ENCODE measurements at places on chromosomes 2 and 18.

DNA sequence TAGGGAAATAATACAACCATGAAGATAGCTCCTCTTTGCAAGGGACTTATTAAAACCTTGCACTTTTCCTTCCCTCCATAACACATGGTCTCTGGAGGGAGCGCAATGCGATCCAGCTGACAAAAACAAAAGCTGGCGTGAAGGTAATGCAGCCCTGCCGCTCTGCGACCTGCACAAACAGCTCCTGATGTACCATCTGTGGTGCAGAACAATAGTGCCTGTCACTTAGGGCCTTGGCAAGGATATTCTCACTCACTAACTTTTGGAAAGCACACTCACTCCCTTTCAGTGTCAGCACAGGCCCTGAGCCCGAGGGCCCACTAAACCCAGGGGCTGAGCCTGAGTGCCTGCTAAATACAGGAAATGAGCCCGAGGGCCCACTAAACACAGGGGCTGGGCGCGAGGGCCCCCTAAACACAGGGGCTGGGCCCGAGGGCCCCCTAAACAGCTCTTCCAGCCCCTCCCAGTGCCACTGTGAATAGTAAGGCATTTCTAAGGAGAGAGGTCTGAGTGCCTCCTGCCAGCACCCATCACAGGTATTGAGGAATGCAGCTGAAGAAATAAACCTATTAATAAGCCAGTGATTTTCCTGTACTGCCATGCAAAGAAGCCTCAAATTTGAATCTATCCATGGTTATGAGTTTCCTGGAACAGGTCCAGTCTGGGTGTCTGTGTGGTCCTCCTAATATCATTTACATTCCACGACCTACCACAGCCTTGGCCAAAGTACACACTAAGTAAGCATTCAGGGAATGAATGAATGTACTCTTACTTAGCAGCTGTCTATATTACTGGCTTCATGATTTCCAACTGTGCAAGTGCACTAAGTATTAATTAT, 9.3 kb downstream of the L3MBTL4 start:
- no peak for DNase-seq

GRCh38 chr2:152406836-152407161, 71.8 kb downstream of the FMNL2 start:
- no peak for DNase-seq

DNA sequence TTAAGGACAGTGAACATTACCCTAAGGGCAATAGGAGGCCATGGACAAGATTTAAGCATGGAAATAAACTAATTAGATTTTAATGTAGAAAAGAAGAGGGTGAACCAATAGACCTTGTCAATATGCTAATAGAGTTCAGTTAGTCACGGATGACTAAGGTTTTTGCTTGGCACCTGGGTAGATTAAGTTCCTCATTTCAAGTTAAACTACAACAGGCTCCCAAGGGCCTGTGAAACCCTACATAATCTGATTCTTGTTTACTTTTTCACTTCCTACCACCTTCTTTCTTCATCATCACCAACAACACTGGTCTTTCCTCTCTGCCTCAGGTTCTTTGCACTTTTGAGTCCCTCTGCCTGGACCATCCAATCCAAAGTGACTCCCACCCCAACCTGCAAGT, 14.8 kb downstream of the SP110 start:
- DNase-seq: no peak

DNA sequence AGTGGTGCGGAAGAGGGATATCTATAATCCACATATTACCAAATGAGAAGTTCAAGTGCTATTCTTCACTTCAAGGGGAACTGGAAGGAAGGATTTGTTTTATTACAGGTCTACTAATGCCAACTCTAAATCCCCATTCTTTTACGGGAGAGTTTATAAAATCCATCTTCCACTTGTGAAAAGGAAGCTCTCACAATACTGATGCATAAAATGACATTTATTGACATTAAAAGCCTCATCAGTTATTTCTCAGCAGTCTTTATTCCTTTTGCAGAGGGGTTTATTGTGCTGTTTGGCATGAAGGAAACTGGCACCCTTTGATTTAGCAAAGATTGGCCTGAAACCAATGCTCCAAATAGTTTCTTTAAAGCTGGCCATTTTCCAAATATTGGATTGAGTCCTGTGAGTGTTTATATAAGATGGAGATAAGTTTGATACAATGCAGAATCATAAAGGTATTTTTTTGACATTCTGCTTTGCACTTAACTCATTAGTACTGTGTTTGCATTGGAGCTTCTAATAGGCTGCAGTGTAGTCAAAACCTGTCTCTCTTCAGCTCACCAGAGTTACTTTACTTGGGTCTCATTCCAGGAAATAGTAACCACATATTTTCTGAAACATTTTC, 26.6 kb downstream of the LRP1B start:
- DNase-seq: no peak

- no peak for DNase-seq
These were observed 451.1 kb upstream of the POU3F3 start for GRCh38 chr2:104402825-104403224.

- no peak for DNase-seq
These were observed 583.4 kb downstream of the ZEB2 start for GRCh38 chr2:143936538-143936847.

Measured in stimulated activated CD4-positive, alpha-beta T cell treated with anti-CD3 and anti-CD28 coated beads, Interleukin-15, amount 100 ng/mL, for 1 hour (primary cell).